Caki2 (cell line): ENCODE measurements at places on chromosomes 16 and 17. TPM values are rescaled to one million over a fixed set of nuclear protein-coding genes. Genes with fewer than 3 reads are reported as not detected.

DNA sequence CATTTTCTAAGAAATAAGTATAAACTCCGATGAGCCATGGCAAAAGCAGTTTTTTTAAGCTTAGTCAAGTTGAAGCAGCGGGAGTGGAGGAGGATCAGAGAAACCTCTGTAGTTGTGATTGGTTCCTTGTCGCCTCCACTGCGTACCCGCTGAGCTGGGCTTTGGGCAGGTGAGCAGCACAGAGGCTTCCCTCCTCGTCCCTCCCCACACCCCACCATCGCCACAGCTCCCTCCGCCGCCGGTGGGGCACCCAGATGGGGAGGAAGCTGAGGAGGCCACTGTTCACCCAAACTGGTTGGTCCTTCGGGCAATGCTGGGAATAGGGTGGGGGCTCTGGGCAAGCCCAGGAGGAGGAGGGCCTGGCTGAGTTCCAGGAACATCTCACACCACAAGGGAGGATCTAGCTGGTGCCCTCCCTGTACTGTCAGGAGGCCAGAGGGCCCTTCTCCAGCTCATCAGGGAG lies 5.2 kb upstream of the MRPL38 start:
- DNase-seq = no peak

- DNase-seq = peak; percentile 45
These were observed 60.5 kb downstream of the ACSM2B start for GRCh38 chr16:20515688-20516090.

DNA sequence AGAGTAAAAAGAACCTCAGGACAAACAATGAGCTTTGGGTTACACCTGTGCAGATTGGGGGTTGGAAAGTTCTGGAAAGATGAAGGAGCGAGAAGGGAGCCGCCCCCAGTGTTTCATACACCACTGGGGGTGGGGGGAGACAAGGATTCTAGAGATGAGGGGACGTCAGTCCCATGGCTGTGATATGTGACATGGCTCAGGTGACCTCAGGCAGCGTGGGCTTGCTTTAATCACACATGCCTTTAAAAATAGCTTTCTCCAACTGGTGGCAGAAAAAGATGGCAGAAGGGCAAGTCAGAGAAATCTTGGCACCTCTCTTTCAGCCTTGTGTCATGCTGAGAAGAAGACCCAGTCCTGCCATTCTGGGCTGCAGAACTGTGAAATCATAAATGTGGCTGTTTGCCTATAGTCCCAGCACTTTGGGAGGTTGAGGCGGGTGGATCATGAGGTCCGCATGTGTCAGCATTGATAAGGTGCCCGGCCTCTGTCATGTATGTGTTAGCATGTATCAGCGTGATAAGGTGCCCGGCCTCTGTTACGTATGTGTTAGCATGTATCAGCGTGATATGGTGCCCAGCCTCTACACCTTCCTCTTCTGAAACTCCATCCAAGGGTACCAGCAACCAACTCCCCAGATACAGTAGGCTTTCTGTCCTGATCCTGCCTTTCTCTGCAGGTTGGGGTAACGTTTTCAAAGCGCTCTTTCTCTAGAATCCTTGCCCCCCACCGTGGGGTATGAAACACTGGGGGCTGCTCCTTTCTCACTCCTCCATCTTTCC lies 25.0 kb downstream of the WIPI1 start:
- no peak for DNase-seq

- no peak for DNase-seq
These were observed 194.1 kb upstream of the GSE1 start for GRCh38 chr16:85418978-85419491.

DNA sequence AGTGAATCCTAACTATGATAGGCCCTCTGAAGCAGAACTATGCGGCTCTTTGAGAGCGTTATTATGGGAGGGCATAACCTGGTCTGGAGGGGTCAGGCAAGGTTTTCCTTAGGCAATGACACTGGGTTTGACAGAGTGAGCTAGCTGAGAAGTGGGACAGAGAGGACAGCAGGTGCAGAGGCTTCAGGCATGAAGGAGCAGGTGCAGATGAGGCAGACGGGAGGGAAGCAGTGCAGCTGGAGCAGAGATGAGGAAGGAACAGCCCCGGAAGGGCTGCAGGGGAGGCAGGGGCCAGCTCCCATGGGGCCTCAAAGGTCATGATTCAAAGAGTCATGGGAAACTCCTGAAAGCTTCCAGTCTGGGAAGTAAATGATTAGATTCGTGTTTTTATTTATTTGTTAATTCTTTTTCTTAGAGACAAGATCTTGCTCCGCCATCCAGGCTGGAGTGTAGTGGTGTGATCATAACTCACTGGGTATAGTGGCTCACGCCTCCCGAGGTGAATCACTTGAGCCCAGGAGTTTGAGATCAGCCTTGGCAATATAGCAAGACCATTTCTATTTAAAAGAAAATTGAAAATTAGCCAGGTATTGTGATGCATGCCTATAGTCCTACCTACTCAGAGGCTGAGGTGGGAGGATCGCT lies 5.4 kb downstream of the MARCHF10 start:
- DNase-seq = peak; percentile 37

DNA sequence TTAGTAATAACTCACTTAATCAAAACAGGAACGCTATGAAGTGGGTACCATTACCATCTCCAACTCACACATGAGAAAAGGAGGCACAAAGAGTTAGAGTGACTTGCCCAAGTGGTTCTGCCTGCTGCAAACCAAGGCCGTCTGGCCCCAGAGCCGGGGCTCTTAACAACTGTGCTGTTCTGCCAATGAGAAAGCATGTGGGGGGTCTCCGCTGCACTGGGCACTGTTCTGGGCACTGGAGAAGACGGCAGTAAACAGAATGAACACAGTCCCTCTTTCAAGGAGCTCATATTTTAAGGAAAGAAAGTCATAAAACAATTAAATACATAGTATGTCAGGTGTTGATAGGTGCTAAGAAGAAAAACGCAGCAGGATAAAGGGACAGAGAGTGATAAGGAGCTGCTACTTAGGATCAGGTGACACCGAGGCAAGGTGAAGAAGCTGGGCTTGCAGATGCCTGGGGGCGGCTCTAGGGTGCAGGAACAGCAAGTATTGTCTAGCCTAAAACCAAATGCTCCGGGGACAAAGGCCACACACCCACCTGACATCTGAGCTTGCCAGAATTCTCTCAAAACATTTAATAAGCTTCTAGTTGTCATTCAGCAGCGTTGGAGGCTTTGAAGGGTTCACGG lies 6.5 kb downstream of the STX8 start:
- no peak for DNase-seq

GRCh38 chr16:20910781-20911321 lies 10.3 kb downstream of the LYRM1 start:
- peak; percentile 61 for DNase-seq

DNA sequence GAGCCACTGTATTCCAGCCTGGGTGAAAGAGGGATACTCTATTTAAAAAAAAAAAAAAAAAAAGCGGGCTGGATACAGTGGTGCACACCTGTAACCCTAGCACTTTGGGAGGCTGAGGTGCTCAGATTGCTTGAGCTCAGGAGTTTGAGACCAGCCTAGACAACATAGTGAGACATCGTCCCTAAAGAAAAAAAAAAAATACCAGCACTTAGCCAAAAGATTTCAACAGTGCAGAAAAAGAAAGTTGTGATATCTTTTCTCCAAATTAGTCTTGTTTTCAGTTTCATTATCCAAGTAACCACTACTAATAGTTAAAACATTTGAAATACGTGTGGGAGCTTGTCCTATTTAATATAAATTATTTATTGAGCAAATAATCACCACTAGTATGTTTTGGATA lies 48.7 kb downstream of the TENT4B start:
- no peak for DNase-seq

GRCh38 chr17:35243561-35244340 lies 879 bp downstream of the SLFN5 start:
- peak; percentile 70 for DNase-seq

- DNase-seq = no peak
These were observed 6.2 kb downstream of the BICDL2 start for GRCh38 chr16:3030222-3031212.

GRCh38 chr16:52568495-52568894 lies 21.6 kb upstream of the TOX3 start:
- no peak for DNase-seq

Gene PKMYT1
- total RNA-seq = 25.5 and 39.1 TPM in 2 replicates

Gene CDK5RAP3
- 89.8 and 102 TPM in 2 replicates for total RNA-seq

Gene PTGES3L
- total RNA-seq = not detected in 2 replicates

Gene GUCY2D
- not detected in 2 replicates for total RNA-seq

Gene C1QTNF8
- not detected in 2 replicates for total RNA-seq
